ENCODE measurements at places on chromosomes 3 and 15.

DNA sequence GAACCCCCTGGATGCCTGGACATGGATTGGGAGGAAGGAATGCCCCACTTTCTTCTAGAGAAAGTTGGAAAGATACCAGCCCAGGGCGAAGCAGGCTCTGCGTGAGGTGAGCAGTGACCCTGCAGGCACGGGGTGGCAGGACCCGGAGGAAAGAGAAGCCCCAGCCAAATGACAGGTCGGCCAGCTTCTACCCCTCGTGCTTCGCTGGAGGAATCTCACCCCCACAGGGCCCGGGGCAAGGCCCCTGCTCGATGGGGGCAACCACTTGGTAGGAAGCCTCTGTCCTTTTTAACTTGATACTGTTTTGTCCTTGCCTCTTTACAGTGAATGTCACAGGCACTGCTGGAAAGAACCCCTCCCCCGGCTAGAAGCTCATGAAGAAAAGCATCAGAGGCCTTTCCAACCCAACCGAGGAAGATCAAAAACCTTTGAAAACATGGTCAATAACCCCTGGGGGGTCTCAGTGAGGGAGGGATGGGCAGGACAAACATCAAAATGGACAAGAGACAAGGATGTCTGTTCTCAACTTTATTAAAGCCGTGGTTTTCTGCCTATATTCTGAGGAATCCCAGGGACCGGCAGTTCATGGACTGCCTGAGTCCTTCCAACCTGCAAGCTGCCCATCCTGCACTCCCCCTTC, 54.4 kb downstream of the SH3BP5 start:
- no peak for DNase-seq

- no peak for DNase-seq
Observed at GRCh38 chr15:35671197-35671596, 125.2 kb upstream of the DPH6 start.

- no peak for DNase-seq
Observed at GRCh38 chr3:100766069-100766468, 56.8 kb downstream of the TFG start.

- DNase-seq, result no peak
Observed at GRCh38 chr3:52473026-52473425, 17.6 kb downstream of the NISCH start.
